ENCODE measurements at places on chromosomes 2 and 18. TPM values are rescaled to one million over a fixed set of nuclear protein-coding genes. Genes with fewer than 3 reads are reported as not detected.

The SPATA3 gene
- total RNA-seq: not detected

GRCh38 chr2:150271952-150272802 is 215.3 kb downstream of the RND3 start:
- no peak overlapping the region for H3K27ac ChIP-seq
- H3K4me3 ChIP-seq: no peak overlapping the region
- no peaks in the 10 kb centered on the region for H3K27me3 ChIP-seq
- no peak for DNase-seq

GRCh38 chr2:114261366-114261765 is 181.1 kb upstream of the DPP10 start:
- no peak for DNase-seq
- H3K27ac ChIP-seq: no peak overlapping the region
- no peaks in the 10 kb centered on the region for H3K36me3 ChIP-seq
- no peaks in the 10 kb centered on the region for H3K27me3 ChIP-seq
- no peaks in the 10 kb centered on the region for H3K4me1 ChIP-seq

The PDCD1 gene
- total RNA-seq: 0.88 TPM

The CD8B2 gene
- under 0.01 TPM for total RNA-seq

DNA sequence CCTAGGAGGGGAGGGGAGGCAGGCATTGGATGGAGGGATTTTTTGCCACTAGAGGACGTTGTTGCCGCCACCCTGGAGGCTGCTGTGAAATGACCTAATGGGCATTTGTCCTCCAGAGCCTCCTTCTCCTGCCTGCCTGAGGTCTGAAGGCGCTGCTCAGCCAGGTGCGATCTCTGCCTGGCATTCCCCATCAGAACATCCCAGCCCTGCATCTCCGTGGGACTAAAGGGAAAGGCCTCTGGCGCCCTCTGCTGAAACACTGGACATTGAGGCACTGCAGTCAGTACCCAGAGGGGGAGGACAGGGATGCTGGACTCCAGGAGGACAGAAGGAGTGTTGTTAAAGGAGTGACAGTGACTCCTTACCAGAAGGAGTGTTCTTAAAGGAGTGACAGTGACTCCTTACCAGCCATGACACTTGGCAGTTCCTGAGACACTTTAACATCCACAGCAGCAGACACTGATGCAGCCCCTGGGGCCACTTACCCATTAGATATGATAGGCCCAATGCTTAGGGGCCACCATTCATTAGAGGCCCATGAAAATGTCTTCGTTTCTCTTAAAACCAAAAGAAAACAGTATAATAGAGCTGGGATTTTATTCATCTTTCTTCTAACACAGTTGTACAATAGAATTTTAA is 17.0 kb downstream of the THNSL2 start:
- H3K27ac ChIP-seq: no peak overlapping the region
- no peak for DNase-seq
- no peaks in the 10 kb centered on the region for H3K27me3 ChIP-seq
- no peaks in the 10 kb centered on the region for H3K36me3 ChIP-seq

The GALNT14 gene
- 0.16 TPM for total RNA-seq

DNA sequence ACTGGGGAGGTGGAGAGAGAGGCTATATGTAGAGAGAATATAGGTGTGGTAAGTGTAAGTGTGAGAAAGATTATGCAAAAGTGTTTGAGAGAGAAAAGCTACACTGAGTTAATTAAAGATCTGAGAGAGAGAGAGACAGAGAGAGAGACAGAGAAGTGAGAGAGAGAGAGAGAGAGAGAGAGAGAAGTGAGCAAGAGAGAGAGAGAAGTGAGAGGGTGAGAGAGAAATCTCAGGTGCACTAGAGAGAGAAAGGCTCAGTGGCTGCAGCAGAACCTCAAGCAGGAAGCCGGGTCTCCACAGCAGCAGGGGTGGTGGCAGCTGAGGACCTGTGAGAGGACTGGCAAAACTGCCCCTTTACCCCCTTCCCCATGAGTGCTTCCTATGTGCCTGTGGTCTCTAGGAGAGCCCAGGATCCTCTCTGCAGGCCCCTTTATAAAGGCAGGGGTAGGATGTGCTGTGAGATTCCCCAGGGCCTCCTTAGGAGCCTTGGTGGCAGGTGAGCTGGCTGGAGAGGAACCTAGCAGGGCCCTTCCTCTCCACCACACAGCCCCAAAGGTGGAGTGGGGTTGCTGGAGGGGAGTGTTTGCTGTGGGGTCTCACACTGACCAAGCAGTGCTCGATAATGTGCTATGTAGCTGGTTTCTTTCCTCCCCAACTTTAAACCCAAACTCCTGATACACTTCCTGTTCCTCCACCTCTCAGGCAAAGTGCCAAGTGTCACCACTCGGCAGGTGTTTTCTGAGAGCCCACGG is 52.6 kb downstream of the SLC4A5 start:
- no peaks in the 10 kb centered on the region for H3K27me3 ChIP-seq
- no peaks in the 10 kb centered on the region for H3K36me3 ChIP-seq
- H3K27ac ChIP-seq: no peak overlapping the region
- DNase-seq: no peak
- H3K4me3 ChIP-seq: no peak overlapping the region
- no peaks in the 10 kb centered on the region for H3K4me1 ChIP-seq

DNA sequence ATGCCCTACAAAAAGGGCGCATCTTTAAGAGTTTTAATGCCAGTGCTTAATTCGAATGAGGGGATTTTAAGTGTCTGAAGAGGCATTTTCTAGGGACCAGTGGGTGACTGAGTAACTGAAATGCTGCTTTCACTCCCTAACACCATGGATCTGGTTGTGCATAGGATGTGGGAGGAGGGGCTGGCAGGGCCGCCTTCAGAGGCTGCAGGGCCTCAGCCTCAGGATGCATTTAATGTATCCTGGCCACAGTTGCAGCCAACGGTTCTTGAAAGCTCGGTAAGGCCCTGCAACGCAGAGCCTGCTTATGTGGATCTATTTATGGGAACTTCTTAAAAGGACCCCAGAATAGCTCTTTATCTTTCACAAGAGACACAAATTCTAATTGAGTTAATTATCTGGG is 25.8 kb upstream of the IL18RAP start:
- no peaks in the 10 kb centered on the region for H3K27me3 ChIP-seq
- no peaks in the 10 kb centered on the region for H3K36me3 ChIP-seq
- H3K27ac ChIP-seq: no peak overlapping the region
- H3K4me1 ChIP-seq: no peaks in the 10 kb centered on the region
- DNase-seq: no peak
- H3K4me3 ChIP-seq: no peak overlapping the region

GRCh38 chr2:145460112-145460511 is 940.2 kb upstream of the ZEB2 start:
- H3K27me3 ChIP-seq: no peaks in the 10 kb centered on the region
- DNase-seq: no peak
- no peak overlapping the region for H3K27ac ChIP-seq
- H3K4me3 ChIP-seq: no peak overlapping the region

DNA sequence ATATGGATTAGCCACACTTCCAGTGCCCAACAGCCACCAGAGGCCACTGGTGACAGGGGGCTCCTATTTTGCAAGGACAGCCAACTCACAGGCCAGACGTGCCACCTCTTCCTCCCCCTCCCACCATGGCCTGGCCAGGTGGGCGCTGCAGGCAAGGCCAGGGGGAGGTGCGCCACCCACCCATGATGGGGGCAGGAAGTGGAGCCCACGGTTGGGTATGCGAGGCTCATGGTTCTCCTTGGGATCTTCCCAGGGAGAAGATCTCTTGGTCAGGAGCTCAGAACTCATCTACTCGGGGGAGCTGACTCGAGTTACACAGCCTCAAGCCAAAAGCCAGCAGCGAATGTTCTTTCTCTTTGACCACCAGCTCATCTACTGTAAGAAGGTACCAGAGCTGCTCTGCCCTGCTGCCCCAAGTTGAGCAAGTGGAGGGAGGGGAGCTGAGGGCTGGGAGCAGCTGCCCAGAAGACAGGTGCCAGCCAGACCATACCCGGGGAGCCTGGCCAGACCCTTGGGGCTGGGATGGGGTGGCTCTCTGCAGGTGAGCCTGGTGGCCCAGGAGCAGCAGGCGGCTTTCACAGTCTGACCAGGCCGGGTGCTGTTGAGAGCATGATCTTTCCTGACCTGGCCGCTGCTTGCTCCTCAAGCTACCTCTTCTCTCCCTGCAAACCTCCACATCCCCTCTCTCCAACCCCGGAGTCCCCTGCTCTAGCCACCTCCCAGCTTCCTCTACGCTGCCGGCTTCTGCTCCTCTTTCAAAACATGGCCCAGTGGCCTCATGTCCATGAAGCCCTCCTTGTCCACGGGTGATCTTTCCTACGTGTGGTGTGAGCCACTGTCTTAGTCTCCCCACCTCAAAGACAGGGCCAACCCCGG is 49.8 kb downstream of the FAM168B start:
- H3K4me1 ChIP-seq: no peaks in the 10 kb centered on the region
- H3K27ac ChIP-seq: no peak overlapping the region
- H3K36me3 ChIP-seq: no peaks in the 10 kb centered on the region
- no peak for DNase-seq
- no peak overlapping the region for H3K4me3 ChIP-seq
- no peaks in the 10 kb centered on the region for H3K27me3 ChIP-seq

The ASB18 gene
- total RNA-seq: not detected

DNA sequence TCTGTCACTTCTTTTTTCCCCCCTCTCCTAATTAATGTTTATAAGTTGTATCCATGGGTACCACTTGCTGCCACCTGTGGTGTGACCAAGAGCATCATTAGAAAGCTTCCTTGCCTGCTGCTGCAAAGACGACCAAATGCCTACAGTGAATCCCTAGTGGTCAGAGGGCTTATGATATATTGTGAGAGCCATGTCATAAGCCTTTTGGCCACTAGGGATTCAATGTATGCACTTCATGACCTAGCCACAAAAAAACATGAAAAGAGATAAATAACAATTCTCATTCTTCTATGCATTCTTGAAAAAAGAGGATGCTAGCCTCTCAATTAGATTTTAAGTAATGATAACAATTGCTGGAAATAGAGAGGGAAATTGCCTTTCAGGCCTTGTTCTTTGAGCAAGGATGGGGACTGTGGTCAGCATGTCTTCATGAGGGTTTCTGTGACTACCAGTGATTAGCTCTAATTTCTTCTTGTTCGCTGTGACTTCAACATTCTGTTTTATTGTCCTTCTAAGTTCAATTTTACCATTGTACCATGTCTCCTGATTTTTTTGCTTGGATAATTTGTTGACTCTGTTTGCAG is 435.3 kb downstream of the TGIF1 start:
- no peak overlapping the region for H3K4me3 ChIP-seq
- no peaks in the 10 kb centered on the region for H3K4me1 ChIP-seq
- no peak for DNase-seq

The LRATD1 gene
- 10.0 TPM for total RNA-seq

DNA sequence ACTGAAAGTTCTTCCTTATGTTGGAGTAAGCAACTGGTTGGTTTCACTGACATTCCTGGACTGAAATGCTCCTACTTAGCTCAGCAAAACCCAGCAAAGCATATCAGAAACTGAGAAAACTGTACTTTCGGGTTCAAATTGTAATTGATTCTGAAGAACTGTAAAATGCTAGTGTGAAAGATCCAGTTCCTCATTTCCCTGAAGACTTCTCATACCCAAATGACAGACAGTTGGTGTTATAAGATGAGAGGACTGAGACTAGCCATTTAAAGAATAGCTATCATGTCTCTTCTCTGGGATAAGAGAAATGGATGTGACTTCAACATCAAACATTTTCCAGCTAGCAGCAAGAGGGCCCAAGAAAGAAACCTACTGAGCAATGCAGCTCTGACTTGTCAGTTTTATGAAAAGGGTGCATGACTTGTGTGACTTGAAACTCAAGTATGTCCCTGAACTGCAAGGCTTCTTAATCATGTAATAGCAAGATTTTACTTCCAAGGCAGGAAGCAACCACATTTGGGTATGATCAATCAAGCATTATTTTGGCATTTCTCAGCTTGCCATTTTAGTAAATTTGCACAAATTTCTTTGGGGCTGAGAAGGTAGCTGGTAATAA is 420.3 kb upstream of the MMADHC start:
- H3K36me3 ChIP-seq: no peaks in the 10 kb centered on the region
- no peak overlapping the region for H3K4me3 ChIP-seq
- H3K27me3 ChIP-seq: no peaks in the 10 kb centered on the region
- no peak for DNase-seq

GRCh38 chr18:10896851-10897250 is 252.5 kb downstream of the PIEZO2 start:
- no peak overlapping the region for H3K27ac ChIP-seq
- no peaks in the 10 kb centered on the region for H3K27me3 ChIP-seq
- no peak overlapping the region for H3K4me3 ChIP-seq
- no peaks in the 10 kb centered on the region for H3K4me1 ChIP-seq

Data from breast epithelium (tissue), 4 donors.